Stimulated activated CD4-positive, alpha-beta T cell treated with anti-CD3 and anti-CD28 coated beads, Interleukin-15, amount 100 ng/mL, for 1 hour (primary cell): ENCODE measurements at places on chromosomes 4 and X.

DNA sequence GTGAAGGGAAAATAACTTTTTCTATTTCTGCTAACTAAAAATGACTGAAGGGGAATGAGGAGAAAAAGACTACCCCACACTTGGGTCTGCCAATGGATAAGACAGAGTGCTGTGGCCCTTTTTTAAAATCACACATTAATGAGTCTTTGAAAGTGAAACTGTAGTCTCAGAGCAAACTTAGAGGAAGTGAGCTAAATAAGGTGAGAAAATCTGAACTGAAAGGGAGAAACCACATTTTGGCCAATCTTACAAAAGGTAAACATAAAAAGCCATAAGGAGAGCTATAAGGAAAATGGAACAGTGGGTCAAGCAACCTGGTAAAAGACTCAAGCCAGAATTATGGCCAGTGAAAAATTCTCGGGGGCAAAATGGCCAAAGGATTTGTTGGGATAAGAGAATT is 755.1 kb upstream of the IGFBP7 start:
- no peak for DNase-seq

- DNase-seq, result no peak
Observed at GRCh38 chrX:20499763-20500162, 233.1 kb upstream of the RPS6KA3 start.

GRCh38 chrX:107741404-107741790 is 34.2 kb downstream of the TSC22D3 start:
- no peak for DNase-seq

GRCh38 chrX:39174772-39175417 is 373.6 kb downstream of the MID1IP1 start:
- DNase-seq, result no peak

GRCh38 chrX:133513123-133513522 is 97.8 kb upstream of the GPC4 start:
- no peak for DNase-seq

DNA sequence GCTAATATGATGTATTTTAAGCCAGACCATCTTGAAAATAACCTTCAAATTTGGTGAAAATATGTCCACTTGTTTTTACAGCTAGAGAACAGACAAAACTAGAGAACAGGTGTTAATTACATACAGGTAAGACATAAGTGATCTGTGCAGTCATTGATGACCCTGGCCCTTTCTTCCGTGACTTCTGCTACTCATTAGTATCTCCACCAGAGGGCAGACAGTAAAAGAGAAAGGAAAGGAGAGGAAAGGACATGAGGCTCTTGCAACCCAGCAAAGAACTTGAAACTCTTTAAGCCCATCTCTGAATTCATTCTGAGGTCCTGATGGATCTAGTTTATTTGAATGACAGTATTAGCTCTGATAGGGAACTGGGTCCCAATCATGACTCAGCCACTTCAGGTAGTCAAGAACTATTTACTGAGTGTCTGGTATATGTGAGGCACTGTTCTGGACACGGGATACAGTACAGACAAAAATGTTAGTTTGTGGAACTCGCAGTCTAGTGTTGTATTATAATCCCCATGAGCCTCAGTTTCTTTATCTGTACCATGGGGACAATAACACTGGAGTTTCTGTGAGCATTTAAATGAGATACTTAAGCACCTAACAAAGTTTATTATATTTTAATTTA is 121.0 kb upstream of the TEX13D start:
- DNase-seq, result no peak

DNA sequence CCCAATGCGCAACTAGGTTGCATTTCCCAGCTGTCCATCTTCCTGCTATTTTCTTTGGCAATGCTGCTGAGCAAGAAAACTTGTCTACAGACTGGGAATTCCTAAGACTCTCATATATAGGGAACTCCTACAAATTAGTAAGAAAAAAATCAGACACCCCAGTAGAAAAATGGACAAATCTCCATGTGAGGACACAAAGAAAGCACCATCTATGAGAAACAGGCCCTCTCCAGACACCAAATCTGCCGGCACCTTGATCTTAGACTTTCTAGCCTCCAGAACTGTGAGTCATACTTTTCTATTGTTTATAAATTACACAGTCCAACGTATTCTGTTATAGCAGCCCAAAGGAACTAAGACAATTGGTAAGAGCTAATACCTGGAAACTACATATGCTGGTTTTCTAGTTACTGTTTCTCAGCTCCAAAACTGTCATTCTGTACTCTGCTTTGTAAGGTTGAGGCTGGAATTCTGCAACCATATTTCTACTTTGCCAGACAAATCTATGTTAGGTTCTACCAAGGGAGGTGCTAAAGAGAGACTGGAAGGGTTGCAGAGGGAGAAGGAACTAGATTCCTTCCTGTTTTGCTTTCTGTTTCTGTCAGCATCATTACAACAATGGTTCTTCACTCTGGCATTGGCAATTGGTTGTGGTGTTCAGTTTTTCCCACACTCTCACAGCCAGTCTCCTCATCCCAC is 35.7 kb upstream of the FAM241A start:
- no peak for DNase-seq

DNA sequence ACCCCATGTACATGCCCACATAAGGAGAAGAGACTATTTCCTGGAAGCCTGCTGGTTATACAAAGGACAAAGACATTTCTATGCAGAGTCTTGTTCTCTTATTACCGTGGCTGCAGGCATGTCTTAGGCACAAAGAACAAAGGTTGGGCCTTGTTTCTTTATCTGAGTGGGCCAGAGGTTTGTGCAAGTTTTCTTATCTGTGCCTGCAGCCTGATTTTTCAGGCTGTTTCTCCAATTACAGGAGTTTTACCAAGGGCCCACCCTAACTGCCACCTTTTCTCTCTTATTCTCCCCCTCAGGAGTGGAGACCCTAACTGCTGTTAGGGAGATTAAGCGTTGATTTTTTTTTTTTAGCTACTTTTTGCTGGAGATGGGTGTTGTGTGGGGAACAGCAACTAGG is 3.5 kb downstream of the TENT5D start:
- no peak for DNase-seq

DNA sequence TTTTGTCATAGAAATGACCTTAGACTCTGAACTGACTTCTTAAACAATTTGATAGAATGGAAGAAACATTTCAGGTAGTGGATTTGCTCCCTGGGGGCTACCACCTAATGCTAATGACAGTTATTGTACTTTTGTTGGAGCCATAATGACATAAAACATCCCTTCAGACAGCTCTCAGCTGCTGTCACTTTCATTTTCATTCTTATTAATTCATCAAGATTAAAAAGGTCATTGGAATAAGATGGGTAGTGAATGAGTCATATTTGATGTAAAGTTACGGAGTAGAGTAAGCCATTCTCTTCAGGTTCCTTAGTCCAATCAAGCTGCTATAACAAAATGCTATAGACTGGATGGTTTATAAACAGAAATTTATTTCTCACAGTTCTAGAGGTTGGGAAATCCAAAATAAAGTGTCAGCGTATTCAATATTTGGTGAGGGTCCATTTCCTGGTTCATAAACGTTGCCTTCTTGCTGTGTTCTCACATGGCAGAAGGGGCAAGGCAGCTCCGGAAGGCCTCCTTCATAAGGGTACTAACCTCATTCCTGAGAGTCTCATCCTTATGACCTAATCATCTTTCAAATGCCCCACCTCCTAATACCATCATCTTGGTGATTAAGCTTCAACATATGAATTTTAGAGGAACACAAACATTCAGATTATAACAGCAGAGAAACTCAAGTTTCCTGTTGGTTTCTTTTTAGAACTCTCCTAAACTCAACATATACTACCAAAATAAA is 268.5 kb downstream of the ARAP2 start:
- DNase-seq, result no peak

GRCh38 chr4:183200453-183200852 is 101.4 kb downstream of the WWC2 start:
- DNase-seq, result no peak

- no peak for DNase-seq
Observed at GRCh38 chrX:2474280-2474962, 26.4 kb downstream of the DHRSX start.

GRCh38 chr4:101175896-101176676 is 171.2 kb downstream of the PPP3CA start:
- no peak for DNase-seq

DNA sequence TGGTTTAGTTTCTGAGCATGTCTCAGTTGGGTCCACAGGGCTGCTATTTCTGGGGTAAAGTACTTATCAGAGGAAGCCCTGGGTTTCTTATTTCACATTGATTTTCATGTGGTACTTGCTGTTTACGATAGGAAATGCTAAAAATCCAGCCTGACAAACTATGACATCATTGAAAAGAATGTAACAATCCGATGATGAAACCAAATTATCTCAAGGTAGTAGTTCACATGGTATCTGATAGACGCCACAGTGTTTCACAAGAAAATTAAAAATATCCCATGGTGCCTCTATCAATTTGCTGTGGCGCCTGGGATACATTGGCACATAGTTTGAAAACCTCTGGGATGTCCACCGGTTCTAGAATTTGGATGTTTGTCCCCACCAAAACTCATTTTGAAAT is 418.9 kb upstream of the RPS6KA3 start:
- no peak for DNase-seq

DNA sequence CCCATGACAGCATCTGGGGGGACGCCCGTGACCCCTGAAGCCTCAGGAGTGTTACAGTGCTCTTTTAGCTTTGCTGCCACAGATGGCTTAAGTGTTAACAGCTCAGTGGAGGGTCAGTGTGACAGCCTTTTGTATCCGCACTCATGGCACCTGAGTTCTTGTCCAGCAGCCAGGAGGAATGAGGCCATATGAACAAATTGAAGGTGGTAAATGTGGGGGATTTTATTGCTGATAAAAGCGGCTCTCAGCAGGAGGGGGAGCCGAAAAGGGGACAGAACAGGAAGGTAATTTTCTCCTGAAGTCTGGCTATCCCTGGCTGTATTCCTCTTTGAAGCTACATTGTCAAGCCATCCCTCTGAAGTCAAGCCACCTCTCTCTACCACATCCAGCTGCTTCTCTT is 441.0 kb downstream of the RAPGEF2 start:
- no peak for DNase-seq

- DNase-seq, result no peak
Observed at GRCh38 chr4:27057662-27058061, 197.0 kb downstream of the STIM2 start.
